ENCODE measurements at places on chromosomes 3 and 15.
A peak's percentile ranks its signal among the peaks of the same experiment; 100 is the strongest.

DNA sequence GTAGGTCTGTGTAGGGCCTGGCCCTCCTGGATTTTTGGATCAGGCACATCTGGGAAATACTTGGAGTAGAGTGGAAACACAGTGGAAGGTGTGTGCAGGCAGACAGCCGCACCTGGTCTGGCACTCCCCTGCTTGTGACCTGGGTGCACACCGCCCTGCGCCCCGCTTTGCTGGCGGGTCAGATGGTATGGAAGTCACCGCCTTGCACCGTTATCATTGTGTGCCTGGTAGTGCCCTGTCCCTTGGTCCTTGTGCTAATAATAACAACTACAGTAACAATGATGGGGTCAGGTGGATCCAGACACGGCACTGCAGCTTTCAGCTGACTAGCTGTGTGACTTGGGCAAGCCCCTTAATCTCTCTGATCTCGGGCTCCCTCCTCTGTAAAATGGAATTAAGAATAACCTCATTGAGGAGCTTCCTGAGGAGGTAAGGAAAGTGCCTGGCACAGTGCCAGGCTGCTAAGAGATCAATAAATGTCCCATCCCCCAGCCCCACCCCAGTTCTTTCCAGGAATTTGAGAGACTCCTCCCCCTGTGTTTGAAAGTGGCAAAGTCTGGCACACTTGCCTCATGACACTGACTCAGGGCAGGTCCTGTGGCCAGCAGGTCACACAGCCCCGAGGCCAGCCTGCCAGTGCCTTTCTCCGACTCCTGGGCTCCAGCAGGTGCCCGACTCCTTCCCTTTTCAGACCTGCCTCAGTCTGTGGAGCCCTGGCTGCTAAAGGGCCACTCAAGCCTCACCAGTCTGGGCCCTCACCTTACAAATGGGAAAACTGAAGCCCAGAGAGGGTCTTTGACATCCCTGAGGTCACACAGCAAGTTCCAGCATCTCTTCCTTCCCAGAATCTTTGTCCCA lies 9.8 kb downstream of the ISG20 start:
- DNase-seq, result no peak

DNA sequence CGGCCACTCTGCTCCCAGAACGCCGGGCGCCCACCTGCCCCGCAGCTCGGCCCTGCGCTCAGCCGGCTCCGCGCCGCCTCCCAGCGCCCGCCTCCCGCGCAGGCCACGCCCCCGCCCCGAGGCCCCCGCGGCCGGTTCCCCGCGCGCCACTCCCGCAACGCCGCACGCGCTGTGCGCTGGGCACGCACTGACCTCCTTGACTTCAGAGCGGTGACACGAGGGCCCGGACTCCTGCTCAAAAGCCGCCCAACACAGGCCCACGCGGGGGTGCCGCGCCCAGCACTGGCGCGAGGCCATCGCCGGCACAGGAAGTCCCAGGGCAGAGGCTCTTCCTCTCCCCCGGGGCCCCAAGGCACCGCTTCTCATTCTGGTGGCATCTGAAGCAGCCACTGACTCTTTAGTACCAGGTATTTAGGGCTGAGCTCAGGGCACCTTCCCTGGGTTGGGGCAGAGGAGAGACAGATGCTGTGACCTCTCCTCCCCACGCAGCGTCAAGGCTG lies 12.4 kb downstream of the TNK2 start:
- peak; percentile 65 for DNase-seq

- no peak for DNase-seq
Observed at GRCh38 chr3:15794303-15794771, 3.4 kb downstream of the ANKRD28 start.

DNA sequence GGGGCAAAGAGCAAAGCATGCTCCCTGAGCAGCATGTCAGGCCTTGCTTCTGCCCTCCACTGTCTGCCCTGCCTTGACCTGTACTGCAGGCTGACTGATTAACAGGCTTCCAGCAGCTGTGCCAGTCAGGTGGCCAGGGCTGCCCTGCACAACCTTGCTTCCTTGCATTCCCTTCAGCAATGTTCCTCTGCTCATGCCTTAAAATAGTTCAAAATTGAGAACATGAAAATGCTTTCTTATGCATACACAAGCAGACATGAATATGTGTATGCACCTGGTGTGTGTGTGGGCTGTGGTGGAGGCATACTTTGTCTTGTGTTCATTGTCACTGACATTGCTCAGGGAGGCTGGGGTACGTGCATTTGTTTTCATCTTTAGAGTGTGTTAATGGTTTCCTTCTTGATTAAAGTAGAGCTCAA lies 1.2 kb upstream of the SLC22A13 start:
- DNase-seq, result no peak

- no peak for DNase-seq
Observed at GRCh38 chr3:151753846-151754245, 20.1 kb downstream of the AADACL2 start.

DNA sequence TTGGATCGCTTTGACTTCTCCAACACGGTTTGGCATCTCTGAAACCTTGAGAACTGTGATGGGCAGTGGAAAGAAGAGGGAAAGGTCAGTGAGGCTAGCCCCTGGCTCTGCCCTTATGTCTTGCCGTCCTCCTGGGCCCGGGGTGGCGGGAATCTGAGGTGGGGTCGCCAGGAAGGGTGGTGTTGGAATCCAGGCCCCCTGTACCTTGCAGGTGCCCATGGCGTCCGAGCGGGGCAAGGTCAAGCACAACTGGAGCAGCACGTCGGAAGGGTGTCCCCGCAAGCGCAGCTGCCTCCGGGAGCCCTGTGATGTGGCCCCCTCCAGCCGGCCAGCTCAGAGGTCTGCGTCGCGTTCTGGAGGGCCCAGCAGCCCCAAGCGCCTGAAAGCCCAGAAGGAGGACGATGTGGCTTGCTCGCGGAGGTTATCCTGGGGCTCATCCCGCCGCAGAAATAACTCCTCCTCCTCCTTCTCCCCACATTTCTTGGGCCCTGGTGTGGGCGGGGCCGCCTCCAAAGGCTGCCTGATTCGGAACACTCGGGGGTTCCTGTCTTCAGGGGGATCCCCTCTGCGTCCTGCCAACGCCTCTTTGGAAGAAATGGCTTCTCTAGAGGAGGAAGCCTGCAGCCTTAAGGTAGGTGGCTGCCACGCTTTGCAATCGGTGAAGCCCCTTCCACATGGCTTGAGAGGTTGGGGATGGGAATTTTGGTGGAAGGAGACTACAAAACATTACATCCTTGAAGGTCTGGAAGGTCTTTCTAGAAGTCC lies 907 bp downstream of the TATDN2 start:
- no peak for DNase-seq

DNA sequence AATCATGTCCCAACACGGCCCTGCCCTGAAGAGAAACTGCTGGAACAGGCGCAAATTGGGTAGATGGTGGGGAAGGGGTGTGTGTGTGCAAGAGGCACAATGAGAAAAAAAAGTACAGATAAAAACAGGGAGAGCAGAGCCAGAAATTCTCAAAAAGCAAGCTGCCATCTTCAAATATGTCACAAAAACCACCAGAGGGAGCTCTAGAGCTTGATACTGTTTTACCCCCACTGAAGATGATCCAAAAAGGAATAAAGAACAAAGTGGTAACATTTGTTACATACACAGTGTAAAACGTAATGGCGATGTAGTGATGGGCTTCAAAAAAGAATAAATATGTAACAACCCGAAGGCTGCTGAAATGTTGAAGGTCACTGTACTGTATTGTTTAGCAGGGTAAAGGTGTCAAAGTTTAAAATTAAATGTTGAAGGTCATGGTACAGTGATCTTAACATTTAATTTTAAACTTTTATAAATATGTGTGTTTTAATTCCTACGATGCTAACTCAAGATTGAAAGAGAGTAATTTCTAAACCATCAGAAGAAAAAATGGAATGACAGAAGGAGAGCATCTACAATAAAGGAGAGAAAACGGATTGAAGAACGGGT lies 6.0 kb downstream of the SNRPA1 start:
- DNase-seq, result no peak

GRCh38 chr15:38623744-38624143 lies 59.1 kb upstream of the RASGRP1 start:
- no peak for DNase-seq
